CD4-positive, alpha-beta T cell treated with Interleukin-12 subunit alpha and Interleukin-12 subunit beta, for 1 hour (primary cell): ENCODE measurements at places on chromosomes 7 and 10.

DNA sequence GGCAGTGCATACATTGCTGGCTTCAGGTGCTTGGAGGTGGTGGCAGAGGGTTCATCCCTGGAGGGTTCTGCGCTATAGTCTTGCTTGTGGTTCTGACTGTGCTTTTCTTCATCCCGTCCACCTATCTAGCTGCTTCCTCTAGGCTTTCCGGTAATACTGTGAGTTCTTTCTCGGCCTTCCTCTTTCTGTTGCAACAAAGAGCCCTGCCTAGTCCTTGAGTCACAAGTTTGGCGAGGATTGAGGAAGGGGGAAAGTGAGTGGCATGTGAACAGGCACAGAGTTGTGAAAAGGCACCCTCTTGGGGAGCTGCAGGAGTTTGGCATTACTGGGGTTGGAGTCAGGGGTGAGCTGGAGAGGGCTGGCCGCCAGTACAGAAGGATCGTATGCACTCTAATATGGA, 123.0 kb downstream of the SH2D4B start:
- DNase-seq: peak; percentile 9

GRCh38 chr10:90842725-90843124, 15.1 kb downstream of the HTR7 start:
- no peak for DNase-seq

GRCh38 chr7:105776068-105776790, 100.2 kb downstream of the ATXN7L1 start:
- DNase-seq: no peak

- DNase-seq: no peak
Measured at GRCh38 chr7:35596061-35596460, 98.9 kb downstream of the HERPUD2 start.

- DNase-seq: no peak
Measured at GRCh38 chr7:132030086-132030568, 473.7 kb upstream of the PODXL start.

- DNase-seq: peak; percentile 65
Measured at GRCh38 chr7:3094701-3095445, 51.2 kb upstream of the CARD11 start.

DNA sequence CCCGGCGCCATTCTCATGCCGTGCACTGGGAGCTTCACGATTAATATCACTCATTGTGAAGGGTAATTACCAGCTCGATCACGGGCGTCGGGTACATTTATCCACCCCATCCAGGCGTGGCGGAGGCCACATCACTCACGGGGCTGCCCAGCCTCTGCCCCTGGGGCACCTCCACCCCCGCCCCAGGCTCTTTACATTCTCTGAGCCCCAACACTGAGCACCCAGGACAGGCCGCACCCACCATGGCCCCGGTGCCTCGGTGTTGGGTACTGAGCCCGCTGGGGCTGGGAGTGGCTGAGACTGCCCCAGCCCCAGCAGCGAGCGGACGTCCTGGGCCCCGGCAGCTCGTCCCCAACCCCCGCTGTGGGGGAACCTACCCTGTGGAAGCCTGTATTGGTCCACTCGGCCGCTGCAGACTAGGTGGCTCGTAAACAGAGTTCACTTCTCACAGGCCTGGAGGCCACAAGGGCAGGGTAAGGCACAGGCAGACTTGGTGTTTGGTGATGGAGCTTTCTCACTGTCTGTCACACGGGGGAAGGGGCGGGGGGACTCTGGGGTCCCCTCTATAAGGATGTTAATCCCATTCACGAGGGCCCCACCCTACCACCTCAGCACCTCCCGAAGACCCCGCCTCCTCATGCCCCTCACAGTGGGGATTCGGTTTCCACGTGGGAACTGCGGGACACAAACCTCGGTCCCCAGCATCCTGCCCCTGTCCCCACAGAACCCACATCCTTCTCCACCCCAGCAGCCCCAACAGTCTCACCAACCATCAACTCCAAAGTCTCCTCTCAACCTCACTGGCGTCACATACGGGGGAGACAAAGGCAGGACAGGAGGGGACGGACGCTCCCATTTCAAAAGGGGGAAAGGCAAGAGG, 184.1 kb downstream of the ELFN1 start:
- DNase-seq: peak; percentile 9

DNA sequence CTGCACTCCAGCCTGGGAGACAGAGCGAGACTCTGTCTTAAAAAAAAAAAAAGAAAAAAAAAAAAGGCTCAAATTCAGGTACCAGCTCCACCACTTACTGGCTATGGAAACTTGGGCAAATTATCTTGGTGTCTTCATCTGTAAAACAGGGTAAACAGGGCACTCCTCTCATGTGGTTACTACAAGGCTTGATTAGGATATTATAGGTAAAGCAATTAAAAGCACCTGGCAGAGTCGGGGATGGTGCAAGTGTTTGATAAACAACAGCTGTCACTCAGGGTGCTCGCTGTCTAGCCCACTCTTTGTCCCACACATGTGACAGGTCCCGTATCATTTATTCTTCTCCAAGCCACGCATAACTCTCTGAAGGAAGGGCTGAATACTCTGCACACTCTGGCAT, 96.9 kb downstream of the SORBS1 start:
- DNase-seq: no peak

DNA sequence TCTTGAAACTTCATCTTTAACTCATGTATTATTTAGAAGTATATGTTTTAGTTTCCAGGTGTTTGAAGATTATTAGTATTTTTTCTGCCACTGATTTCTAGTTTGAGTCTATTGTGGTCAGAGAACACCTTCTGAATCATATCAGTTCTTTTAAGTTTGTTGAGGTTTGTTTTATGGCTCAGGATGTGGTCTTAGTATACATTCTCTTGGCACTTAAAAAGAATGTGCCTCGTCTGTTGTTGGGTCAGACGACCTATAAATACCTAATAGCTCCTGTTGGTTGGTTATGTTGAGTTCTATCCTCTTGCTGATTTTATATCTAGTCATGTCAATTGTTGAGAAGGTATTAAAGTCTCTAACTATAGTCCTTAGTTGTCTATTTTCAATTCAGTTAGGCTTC, 15.9 kb downstream of the TDRD1 start:
- DNase-seq: no peak

- DNase-seq: no peak
Measured at GRCh38 chr7:72053292-72053691, 358.8 kb downstream of the CALN1 start.

DNA sequence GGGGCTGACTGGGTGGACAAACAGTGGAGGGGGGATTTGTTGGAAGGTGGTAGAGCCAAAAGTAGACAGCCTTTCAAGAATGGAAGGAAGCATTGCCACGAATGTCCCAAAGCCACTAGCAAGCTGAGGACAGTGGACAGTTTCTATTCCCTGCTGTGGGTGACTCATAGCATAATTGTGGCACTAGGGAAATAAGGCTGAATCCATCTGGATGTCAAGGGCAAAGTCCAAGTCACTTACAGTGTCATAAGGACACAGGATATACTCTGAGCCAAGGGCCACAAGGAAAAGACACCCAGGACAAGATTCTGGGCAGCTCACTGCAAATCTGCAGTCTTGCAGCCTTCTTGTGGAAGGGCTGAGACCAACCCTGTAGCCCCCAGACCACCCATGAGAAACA, 79.7 kb downstream of the FRMPD2 start:
- no peak for DNase-seq

DNA sequence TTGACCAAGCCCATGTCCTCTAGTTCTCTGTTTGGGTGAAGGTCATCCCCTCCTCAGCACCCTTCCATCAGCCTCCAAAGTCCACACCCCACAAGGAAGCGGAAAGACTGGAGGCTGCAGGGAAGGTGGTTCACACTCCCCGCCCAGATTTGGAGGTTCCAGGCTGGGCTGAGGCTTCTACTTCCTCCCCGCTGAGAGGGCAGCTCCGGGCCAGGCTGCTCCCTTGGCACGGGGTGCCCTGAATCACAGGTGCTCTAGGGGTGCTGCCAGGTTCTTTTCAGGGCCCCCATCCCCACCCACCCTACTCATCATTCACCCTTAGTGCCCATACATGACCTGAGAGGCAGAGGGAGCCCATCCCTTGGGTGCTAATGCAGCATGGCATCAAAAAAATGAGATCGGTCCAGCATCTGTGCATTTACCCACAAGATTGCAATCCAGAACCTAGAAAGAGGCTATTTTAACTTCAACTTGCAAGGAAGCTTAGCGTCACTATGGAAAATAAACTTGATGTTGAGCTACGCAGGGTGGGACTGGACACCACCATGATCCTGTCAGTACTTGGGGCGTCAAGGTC, 47.3 kb upstream of the ZMIZ1 start:
- DNase-seq: no peak

- DNase-seq: peak; percentile 16
Measured at GRCh38 chr10:14032406-14032998, 298.2 kb downstream of the FRMD4A start.

GRCh38 chr10:97896756-97897358, 47.2 kb downstream of the GOLGA7B start:
- DNase-seq: no peak

DNA sequence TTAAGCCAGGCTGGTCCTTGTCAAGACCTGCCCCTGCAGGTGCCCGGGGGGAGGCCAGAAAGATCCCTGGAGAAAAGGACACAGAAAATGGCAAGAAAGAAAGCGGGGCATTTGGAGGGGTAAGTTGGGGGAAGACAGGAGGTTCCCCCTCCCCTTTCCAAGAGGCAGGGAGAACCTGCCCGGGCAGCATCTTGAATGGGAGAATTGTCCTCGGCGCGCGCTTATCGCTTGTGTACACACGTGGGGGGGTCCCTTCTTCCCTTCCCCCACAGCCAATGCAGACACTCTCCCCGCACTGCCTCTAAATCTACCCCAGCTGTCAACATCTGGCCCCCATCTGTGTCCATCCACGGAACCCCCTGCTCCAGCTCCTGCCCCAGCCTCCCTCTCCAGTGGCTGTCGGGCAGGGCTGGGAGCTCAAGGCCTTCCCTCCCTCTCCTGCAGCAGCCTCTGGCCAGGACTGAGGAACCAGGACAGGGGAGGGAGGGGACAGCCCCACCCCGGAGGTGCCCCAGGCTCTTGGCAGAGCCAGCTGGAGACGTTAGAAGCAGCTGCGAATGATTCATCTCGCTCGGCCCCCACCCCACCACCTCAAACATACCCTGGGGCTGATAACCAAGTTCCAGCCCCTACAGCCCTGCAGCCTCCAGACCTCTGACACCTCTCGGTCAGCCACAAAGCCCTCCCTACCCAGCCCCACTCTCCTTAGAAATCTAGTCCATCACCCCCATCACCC, 25.3 kb downstream of the EPHB4 start:
- no peak for DNase-seq

- no peak for DNase-seq
Measured at GRCh38 chr10:76309070-76309469, 877.6 kb downstream of the LRMDA start.

- no peak for DNase-seq
Measured at GRCh38 chr7:123772652-123773051, 23.8 kb upstream of the WASL start.

- no peak for DNase-seq
Measured at GRCh38 chr10:84522612-84523462, 194.4 kb downstream of the CCSER2 start.

GRCh38 chr7:120370954-120371353, 98.0 kb downstream of the KCND2 start:
- no peak for DNase-seq

- DNase-seq: no peak
Measured at GRCh38 chr10:74177140-74177677, 26.2 kb downstream of the ADK start.

DNA sequence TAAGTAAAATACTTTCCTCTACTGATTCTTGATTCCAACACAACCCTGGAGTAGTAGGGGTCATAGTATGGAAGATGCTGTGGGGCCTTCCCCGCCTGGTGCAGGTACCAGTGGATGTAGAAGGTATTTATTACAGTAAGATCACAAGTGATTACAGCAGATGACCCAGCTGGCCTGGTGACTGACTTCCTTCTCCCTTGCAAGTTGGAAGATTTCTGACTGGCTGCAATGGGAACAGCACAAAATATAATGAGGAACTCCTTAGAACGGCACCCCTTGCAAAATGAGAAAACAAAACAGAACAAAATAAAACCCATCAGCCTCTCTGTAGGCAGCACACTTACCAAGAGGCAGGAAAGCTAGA, 61.7 kb upstream of the TARP start:
- DNase-seq: no peak

DNA sequence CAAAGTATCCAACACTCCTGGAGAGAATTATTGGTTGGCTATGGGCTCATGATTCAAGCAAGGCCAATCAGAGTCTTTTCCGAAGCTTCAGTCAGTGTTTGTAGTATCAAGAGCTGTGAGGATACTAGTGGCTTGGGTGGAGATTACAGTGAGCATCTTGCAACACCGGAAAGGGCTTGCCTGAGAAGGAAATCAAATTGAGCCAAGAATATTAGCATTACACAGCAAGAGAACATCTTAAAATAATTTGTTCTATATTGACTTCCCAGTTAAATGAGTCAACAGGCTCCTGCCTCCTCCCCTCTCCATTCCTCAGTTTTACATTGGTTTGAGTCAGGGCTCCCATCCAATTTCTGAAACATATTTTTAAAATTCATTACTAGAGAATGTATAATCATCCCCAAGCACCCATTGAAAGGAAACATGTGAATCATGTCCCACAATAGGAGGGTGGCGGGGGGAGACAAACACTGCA, 127.4 kb downstream of the ELAPOR2 start:
- no peak for DNase-seq

GRCh38 chr10:7928536-7928935, 110.2 kb downstream of the TAF3 start:
- no peak for DNase-seq

- no peak for DNase-seq
Measured at GRCh38 chr7:8379264-8379663, 54.1 kb upstream of the NXPH1 start.

- no peak for DNase-seq
Measured at GRCh38 chr10:69379800-69380199, 36.9 kb downstream of the TACR2 start.

- no peak for DNase-seq
Measured at GRCh38 chr7:155428171-155428834, 29.6 kb upstream of the EN2 start.

DNA sequence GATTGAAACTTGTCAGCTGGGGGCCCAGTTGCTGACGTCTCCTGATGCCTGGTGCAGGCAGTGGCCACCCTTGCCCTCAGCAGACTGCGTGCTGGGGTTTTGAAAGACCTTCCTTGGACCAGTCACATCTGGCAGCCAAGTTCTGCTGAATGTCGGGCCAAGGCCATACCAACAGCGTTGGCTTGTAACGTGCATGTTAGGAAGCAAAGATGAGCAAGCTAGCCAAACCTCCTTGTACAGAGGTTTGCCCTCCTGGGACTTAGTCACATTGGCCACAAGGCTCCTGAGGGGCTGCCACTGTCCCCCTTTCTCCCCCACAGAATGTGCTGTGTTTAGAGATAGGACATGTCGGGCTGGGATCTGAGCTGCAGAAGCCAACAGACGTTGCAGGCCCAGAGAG, 49.0 kb downstream of the ADCY1 start:
- DNase-seq: no peak

GRCh38 chr10:114538181-114538906, 119.7 kb downstream of the ABLIM1 start:
- DNase-seq: peak; percentile 65

GRCh38 chr10:22016046-22016705, 12.6 kb upstream of the DNAJC1 start:
- DNase-seq: no peak

GRCh38 chr10:96695366-96695765, 24.9 kb downstream of the PIK3AP1 start:
- DNase-seq: peak; percentile 30
